ENCODE measurements at places on chromosomes 2 and 18.

- ATAC-seq = peak; percentile 73
These were observed 31.7 kb upstream of the MAP4K3 start for GRCh38 chr2:39468579-39469451.

GRCh38 chr2:217790681-217791392 is 212.0 kb downstream of the TNS1 start:
- peak; percentile 7 for ATAC-seq

- ATAC-seq = no peak
These were observed 543.2 kb upstream of the LRRTM4 start for GRCh38 chr2:78065366-78065765.

GRCh38 chr18:2412996-2413751 is 158.1 kb downstream of the METTL4 start:
- no peak for ATAC-seq

GRCh38 chr2:162926501-162926900 is 87.9 kb upstream of the KCNH7 start:
- ATAC-seq = no peak

DNA sequence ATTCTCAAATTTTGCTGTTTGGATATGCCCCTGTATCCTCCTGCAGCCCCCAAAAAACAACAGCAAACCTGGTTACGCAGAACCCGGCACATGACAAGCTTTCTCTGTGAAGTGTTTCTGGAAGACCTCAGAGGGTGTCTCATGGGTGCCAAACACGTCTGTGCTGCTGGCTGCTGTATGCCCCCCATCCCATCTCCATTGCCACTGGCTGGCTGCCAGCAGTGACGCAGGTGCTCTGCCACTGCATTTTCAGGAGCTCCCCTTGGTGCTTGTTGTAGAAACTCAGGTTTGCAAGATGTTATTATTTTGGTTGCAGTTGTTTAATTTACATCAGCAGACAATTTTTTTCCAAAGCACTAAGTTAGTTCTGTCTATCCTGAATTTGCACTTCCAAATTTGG is 166.4 kb upstream of the FANCL start:
- no peak for ATAC-seq

- ATAC-seq = no peak
These were observed 15.5 kb downstream of the CUL3 start for GRCh38 chr2:224569654-224570053.

DNA sequence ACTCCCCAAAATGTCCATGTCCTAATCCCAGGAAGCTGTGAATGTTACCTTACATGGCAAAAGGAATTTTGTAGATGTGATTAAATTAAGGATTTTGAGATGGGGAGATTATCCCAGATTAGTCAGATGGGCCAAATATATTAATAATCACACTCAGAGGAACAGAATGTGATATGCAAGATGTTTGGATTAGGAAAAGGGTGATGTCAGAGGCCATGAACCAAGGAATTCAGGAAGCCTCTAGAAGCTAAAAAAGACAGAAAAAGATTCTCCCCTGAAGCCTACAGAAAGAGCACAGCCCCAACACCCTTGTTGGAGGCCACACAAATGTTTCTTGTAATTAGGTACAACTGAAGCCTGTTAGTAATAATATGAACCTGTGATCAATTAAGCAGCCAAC is 13.1 kb downstream of the TMEM131 start:
- ATAC-seq = no peak

DNA sequence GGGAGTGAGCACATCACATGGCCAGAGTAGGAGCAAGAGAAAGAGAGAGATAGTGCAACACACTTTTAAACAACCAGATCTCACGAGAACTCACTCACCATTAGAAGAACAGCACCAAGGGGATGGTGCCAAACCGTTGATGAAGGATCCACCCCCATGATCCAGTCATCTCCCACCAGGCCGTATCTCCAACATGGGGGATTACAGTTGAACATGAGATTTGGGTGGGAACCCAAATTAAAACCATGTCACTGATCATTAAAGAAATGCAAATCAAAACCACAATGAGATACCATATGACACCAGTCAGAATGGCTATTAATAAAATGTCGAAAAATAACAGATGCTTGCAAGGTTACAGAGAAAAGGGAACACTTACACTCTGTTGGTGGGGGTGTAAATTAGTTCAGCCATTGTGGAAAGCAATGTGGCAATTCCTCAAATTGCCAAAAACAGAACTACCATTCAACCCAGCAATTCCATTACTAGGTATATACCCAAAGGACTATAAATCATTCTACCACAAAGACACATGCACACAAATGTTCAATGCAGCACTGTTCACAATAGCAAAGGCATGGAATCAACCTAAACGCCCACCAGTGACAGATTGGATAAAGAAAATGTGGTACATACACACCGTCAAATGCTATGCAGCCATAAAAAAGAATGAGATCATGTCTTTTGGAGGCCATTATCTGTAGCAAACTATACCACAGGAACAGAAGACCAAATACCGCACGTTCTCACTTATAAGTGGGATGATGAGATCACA is 137.1 kb downstream of the COL6A3 start:
- no peak for ATAC-seq

- ATAC-seq = no peak
These were observed 33.5 kb downstream of the PNO1 start for GRCh38 chr2:68190991-68191731.

DNA sequence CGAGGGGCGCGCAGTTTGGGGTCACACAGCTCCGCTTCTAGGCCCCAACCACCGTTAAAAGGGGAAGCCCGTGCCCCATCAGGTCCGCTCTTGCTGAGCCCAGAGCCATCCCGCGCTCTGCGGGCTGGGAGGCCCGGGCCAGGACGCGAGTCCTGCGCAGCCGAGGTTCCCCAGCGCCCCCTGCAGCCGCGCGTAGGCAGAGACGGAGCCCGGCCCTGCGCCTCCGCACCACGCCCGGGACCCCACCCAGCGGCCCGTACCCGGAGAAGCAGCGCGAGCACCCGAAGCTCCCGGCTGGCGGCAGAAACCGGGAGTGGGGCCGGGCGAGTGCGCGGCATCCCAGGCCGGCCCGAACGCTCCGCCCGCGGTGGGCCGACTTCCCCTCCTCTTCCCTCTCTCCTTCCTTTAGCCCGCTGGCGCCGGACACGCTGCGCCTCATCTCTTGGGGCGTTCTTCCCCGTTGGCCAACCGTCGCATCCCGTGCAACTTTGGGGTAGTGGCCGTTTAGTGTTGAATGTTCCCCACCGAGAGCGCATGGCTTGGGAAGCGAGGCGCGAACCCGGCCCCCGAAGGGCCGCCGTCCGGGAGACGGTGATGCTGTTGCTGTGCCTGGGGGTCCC is at the start of gene ITGA4:
Gene ITGA4, plus strand, starts transcription at position 266 of the 620 bp plus-strand sequence. Its CDS starts 269 bp downstream, at position 535.
- ATAC-seq = peak; percentile 89

DNA sequence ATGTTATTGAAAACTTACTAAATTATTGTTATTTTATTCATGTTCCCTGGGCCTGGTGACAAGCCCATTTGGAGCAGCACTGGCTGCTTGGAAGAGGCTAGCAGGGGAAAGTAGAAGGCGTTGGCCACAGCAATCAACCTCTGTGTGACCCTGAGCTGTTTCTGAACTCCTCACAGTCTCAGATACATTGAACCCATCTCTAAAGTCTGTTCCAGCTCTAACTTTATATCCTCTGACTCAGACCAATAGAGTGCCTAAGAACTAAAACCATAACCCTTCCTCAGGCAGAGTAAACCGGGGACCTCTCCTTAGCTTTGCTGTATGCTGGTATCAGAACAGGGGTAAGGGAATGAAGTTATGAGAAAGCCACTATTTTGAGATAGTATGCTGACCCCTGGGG is 96.4 kb upstream of the NOL4 start:
- no peak for ATAC-seq

GRCh38 chr2:61898810-61899209 is 6.7 kb upstream of the COMMD1 start:
- no peak for ATAC-seq

GRCh38 chr2:70984576-70985282 is 6.3 kb downstream of the ANKRD53 start:
- peak; percentile 48 for ATAC-seq

All from gastroesophageal sphincter (tissue), 4 donors.